ENCODE measurements at places on chromosomes 7 and 10.
A peak's percentile ranks its signal among the peaks of the same experiment; 100 is the strongest.

DNA sequence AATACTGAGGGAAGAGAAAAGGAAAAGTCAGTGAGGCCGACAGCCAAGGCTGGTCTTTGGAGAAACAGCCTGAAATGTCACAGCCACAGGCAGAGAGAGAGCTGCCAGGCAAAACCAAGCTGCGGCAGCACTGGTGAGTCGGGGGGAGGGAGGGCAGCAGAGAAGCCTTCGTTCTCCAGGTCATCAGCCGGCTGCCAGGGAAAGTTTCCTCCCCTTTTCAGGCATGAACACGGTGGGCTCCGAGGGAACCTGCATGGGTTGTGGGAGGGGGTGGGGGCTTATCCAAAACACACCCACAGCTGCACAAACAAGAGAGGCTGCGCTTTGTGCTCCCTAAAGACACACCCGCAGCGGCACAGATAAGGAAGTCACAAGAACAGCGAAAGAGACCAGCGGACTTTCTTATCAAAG is 62.3 kb upstream of the NKX6-2 start:
- H3K4me1 ChIP-seq: no peaks in the 10 kb centered on the region
- H3K36me3 ChIP-seq: no peaks in the 10 kb centered on the region

GRCh38 chr7:151228024-151228866 is 1.2 kb upstream of the ABCF2 start:
- no peak for DNase-seq
- H3K36me3 ChIP-seq: peaks cover 13% of the 10 kb centered on the region
- H3K27me3 ChIP-seq: no peaks in the 10 kb centered on the region
- H3K4me1 ChIP-seq: peaks cover 7% of the 10 kb centered on the region

DNA sequence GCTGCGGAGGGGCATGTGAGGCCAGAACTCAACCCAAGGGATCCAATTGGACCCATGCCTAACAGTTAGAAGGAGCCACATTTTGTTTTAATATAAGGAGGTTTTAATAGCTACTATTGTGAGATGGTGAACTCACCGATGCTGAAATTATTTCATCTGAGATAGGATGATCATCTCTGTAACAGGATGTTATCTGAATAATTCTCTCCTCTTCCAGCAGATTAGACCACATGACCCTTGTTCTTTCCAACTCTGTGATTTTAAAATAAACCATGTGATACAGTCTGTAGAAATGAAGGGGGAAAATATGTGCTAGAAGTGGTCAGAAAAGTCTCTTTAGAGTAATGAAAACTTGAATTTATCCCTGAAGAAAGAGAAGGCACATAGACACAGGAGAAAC is 385.8 kb downstream of the LRMDA start:
- H3K27me3 ChIP-seq: no peaks in the 10 kb centered on the region
- no peak overlapping the region for H3K4me3 ChIP-seq
- no peaks in the 10 kb centered on the region for H3K36me3 ChIP-seq
- no peaks in the 10 kb centered on the region for H3K4me1 ChIP-seq
- no peak for DNase-seq
- H3K27ac ChIP-seq: no peak overlapping the region

DNA sequence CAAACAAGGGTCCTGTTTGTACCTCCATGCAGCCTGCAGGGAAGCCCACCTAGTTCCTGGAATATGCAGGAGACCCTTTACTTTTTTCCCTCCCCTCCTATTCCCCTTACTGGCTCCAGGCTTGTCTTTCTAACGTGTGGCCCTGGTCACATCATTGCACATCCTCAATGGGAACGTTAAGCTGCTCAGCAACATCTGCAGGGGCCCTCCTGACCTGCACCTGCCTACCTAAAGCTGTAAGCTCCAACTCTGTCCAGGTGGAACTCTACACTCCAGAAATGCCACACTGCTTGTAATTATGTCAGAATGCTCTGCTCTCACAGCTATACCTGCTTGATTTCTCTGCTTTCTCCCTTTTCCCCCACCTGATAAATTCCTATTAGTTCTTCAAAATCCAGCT is 72.1 kb downstream of the ARMC3 start:
- H3K4me1 ChIP-seq: no peaks in the 10 kb centered on the region
- DNase-seq: no peak
- no peaks in the 10 kb centered on the region for H3K27me3 ChIP-seq
- H3K4me3 ChIP-seq: no peak overlapping the region

- no peak overlapping the region for H3K4me3 ChIP-seq
- H3K27ac ChIP-seq: no peak overlapping the region
- DNase-seq: no peak
- H3K4me1 ChIP-seq: no peaks in the 10 kb centered on the region
- H3K36me3 ChIP-seq: no peaks in the 10 kb centered on the region
- no peaks in the 10 kb centered on the region for H3K27me3 ChIP-seq
Measured at GRCh38 chr7:83852136-83852535, 203.2 kb upstream of the SEMA3E start.

GRCh38 chr7:16989811-16990413 is 108.1 kb upstream of the AGR3 start:
- no peak for DNase-seq
- no peaks in the 10 kb centered on the region for H3K4me1 ChIP-seq
- no peaks in the 10 kb centered on the region for H3K27me3 ChIP-seq
- no peaks in the 10 kb centered on the region for H3K36me3 ChIP-seq
- peak overlapping the region; percentile 4 for H3K27ac ChIP-seq
- H3K4me3 ChIP-seq: peak overlapping the region; percentile 43
